ENCODE measurements at places on chromosomes 2 and 18. TPM values are rescaled to one million over a fixed set of nuclear protein-coding genes. Genes with fewer than 3 reads are reported as not detected.

- no peak for DNase-seq
Measured at GRCh38 chr18:56067214-56067894, 479.4 kb upstream of the TCF4 start.

DNA sequence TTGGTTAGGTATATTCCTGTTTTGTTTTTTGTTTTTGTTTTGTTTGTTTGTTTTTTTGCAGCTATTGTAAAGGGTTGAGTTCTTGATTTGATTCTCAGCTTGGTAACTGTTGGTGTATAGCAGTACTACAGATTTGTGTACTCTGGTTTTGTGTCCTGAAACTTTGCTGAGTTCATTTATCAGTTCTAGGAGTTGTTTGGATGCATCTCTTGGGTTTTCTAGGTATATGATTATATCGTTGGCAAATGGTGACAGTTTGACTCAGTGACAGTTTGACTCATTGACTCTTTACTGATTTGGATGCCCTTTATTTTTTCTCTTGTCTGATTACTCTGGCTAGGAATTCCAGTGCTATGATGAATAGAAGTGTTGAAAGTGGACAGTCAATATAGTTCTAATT lies 53.7 kb downstream of the APLF start:
- no peak for DNase-seq

- no peak for DNase-seq
Measured at GRCh38 chr2:152450176-152450575, 115.2 kb downstream of the FMNL2 start.

The PTPN2 gene
- total RNA-seq = 76.7 TPM

The VIL1 gene
- total RNA-seq = not detected

The C1GALT1C1L gene
- not detected for total RNA-seq

The DSG2 gene
- 0.18 TPM for total RNA-seq

The SLC5A7 gene
- total RNA-seq = not detected

DNA sequence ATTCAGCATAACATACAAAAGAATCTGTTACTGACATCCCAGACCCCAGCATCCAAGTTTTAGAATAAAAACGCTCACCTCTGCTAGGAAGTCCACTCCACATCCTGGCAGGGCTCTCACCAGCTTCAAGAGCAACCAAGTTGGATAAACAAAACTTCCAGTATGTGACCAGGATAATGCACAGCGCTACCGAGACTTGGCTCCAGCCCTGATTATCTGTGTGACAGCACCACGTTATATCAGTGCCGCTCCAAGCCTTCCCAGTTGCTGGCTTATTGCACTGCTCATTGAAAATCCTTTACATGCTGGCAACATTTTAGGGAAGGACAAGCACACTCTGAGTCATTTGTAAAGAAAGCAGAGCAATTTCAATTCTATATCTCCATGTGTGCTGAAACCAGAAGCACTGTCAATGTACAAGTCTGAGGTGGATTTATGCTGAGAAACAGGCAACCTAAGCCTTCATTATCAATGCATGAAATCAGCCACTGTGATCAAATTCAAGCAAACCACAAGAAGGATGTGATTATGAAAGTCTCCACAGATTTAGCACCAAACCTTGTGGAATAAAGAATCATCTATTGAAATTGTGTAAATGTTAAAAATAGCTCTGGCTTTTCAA lies 115.7 kb downstream of the ZNF385B start:
- no peak for DNase-seq

The MROH2A gene
- not detected for total RNA-seq

DNA sequence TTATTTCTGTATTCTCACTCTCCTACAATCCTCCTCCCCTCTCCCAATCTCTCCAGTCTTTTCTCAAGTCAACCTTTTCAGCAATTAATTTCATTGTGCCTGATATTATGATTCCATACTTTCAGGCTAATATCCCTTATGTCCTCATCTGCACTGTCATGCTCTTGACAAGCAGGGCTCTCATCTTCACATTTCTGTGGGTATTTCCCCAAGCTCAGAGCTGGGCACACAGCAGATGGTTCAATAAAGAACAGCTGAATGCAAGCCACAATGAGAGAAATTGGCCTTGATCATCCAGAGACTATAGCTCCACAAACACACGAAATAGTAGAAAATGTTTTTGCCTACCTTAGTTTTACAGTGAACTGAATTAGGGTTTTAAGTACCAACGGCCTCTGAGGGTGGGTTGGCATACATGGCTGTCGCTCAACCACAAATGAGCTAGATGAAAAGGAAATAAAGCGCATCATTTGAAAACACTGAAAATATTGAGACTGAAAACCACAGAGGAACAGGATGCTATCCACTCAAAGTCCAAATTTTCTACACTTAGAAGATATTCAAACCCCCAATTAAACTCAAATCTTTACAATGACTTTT lies 47.5 kb upstream of the STAT1 start:
- no peak for DNase-seq

The ACMSD gene
- total RNA-seq = not detected

DNA sequence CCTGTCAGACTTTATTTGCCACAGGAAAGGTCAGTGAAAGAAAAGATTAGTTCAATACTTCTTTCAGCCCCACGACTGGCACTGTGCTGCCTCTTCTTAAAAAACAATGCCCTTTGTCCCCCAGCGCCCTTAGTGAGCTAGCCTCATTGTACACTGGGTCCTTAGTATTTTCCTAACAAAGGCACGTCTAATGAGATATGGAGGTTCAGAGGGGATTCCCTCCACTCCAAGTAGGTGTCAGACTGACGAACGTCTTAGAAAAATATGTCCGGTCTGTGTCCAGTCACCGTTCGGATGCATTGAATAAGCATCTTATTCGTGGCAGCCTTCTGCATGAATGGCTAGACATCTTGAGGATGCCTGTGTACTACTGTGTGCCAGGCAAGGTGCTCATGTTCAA lies 1.1 kb downstream of the FECH start:
- no peak for DNase-seq

DNA sequence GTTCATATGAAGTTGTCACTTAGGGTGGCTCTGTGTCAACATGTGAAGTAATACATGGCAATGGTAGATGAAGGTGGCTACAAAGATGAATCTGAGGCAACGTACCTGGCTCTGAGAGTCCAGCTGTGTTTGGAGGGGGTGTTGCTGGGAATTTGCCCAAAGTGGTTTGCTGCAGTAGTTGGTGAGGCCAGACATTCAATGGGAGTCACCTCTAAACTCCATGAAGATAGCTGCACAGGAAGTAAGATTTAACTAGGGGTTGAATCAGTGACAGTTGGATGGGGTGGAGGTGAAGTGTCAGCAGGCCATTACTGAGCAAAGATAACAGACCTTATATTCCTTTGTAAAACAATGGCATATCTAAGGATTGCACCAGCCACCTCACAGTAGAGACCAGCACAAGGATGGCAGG lies 71.8 kb downstream of the NUP35 start:
- DNase-seq = no peak

DNA sequence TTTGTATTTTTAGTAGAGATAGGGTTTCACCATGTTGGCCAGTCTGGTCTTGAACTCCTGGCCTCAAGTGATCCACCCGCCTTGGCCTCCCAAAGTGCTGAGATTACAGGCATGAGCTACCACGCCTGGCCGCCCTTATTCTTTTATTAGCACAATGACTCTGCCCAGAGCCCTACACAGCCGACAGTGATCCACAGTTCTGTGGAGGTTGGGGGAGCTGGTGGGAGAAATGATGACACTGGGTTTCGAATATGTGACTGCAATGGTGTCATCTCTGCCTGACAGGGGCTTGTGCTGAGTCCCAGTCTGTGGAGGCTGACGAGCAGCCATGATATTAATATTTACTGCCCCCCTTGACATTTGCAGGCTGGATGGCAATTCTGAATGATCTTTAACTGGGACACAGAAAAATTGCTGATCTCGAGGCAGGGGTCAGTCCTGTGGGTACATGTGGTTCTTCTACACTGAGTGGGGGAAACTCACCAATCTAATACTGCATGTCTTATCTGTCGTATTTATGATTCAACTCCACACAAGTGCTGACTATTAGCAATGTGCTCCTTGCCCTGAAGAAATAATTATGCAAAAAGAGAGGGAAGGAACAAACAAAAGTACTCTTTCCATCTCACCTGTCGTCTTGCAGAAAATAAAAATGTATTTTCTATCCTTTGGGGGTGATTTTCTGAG lies 6.3 kb upstream of the CTAGE1 start:
- no peak for DNase-seq

DNA sequence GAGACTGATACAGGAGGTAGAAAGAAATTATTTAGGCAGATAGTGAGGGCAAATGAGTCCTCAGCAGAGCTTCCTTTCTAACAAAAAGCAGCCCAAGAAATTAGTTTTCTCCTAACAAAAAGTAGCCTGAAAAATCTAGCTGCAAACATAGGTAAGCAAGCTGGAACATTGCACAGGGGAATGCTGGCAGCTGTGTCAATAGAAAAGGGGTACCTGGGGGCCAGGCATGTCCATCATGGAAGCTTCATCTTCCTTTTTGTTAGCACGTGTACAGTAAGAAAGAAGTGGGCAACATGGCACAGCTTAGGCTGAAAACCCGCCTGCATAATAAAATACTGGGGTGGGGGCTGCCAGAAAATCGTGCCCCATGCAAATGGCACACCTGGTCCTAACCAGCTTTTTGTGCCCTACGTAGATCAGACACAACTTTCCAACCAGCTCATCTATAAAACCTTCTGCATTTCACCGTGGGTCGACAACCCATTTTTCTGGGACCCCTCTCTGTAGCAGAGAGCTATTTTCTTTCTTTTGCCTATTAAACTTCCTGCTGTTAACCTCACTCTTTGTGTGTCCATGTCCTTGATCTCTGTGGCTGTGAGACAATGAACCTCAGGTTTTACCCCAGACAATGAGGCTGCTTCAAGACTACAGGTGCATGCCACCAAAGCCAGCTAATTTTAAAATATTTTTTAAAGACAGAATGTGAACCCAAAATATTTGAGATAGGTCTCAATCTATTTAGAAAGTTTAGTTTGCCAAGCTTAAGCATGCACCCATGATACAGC lies 6.6 kb upstream of the MTHFD2 start:
- DNase-seq = no peak

GRCh38 chr2:234955091-234955591 lies 3.3 kb downstream of the SH3BP4 start:
- DNase-seq = no peak

- no peak for DNase-seq
Measured at GRCh38 chr2:125573432-125573831, 1082.5 kb upstream of the GYPC start.

The FEV gene
- total RNA-seq = not detected
